ENCODE measurements at places on chromosomes 11 and 22.

DNA sequence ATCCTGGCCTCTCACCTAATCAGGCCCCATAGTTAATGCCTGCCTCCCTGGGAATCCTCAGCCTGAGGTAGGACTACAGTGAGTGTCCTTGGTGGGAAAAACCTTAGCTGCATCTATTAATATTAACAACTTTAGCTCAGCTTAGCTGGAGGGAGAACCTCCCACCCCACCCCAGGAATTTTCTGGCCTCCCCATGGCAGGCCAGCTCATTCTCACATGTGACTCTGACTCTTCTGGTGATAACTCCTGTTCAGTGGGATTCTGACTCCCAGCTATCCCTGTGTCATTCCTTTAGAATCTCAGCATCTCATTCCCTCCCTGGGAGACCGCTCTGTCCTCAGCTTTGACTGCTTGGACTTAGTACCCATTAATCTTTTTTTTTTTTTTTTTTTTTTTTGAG is 14.5 kb downstream of the ART5 start:
- DNase-seq = no peak

GRCh38 chr11:15119826-15120225 is 5.1 kb downstream of the INSC start:
- DNase-seq = no peak

DNA sequence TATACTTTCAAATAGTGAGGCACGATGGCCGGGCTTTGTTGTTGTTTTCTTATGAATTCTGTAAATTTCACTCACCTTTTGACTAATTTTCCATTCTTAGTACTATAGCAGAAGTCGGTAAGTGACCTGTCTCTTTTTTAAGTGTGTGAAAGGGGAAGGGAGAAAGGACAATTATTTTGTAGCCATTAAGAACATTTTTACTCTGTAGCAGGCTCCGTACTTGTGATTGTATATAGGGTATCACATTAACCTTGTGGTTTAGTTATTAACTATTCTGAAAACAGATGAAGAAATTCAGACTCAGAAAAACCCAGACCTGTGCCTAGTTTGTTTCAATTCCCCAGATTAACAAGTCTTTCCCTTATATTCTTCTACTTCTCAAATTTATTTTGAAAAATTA is 78.7 kb downstream of the CASP12 start:
- no peak for DNase-seq

GRCh38 chr22:19634226-19634975 is 79.9 kb upstream of the SEPTIN5 start:
- DNase-seq = no peak

DNA sequence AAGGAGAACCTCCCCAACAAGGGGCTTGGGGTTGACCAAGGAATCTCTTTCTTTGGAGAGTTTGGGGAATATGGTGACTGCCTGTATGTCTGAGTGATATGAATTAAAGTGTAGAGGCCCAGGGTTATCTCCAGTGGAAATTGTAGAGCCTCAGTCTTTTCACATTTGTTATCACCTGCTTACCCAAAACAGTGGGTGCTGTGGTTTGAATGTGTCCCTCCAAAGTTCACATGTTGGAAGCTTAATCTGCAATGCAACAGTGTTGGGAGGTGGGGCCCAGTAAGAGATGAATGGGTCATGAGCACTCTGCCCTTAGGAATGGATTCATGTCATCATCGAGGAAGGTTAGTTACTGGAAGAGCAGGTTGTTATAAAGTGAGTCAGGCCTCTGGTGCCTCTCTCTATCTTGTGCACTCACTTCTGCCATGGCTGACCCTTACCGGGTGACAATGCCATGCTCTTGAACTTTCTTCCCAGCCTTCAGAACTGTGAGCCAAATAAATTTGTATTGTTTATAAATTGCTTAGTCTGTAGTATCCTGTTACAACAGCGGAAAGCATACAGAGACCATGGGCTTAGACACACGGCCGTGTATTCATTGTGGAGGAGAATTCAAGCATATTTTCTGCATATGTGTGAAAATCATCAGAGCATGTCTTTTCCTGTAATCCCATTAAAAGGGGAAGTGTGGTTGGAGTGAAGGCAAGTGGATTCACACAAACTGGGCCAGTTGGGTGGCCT is 114.1 kb upstream of the TBCEL start:
- DNase-seq = no peak

DNA sequence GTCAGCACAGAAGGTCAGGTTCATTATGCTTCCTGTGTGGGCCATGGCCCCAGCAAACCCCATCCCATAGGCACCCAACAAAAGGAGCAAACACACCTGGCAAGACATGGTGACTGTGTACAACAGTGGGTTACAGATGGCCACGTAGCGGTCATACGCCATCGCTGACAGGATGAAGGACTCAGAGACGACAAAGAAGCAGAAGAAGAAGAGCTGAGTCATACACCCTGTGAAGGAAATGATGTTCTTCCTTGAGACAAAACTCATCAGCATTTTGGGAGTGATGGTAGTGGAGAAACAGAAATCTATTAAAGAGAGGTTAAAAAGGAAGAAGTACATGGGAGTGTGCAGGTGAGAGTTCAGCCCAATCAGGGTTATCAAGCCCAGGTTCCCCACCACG is 309 bp downstream of the OR8B12 start:
- DNase-seq = no peak

DNA sequence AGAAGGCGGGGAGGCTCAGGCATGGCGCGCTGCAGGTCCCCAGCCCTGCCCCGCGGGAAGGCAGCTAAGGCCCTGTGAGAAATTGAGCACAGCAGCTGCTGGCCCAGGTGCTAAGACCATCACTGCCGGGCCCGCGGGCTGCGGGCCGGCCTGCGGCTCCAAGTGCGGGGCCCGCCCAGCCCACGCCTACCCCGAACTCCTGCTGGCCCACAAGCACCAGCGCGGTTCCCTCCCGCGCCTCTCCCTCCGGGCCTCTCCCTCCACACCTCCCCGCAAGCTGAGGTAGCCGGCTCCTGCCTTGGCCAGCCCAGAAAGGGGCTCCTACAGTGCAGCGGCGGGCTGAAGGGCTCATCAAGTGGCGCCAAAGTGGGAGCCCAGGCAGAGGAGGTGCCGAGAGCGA is 4.6 kb upstream of the RDX start:
- DNase-seq = no peak

GRCh38 chr22:39717099-39717498 is 146.5 kb downstream of the CACNA1I start:
- no peak for DNase-seq

- no peak for DNase-seq
Measured at GRCh38 chr22:41469218-41469851, 418 bp downstream of the ACO2 start.

- no peak for DNase-seq
Measured at GRCh38 chr11:34745195-34745594, 124.3 kb downstream of the EHF start.

DNA sequence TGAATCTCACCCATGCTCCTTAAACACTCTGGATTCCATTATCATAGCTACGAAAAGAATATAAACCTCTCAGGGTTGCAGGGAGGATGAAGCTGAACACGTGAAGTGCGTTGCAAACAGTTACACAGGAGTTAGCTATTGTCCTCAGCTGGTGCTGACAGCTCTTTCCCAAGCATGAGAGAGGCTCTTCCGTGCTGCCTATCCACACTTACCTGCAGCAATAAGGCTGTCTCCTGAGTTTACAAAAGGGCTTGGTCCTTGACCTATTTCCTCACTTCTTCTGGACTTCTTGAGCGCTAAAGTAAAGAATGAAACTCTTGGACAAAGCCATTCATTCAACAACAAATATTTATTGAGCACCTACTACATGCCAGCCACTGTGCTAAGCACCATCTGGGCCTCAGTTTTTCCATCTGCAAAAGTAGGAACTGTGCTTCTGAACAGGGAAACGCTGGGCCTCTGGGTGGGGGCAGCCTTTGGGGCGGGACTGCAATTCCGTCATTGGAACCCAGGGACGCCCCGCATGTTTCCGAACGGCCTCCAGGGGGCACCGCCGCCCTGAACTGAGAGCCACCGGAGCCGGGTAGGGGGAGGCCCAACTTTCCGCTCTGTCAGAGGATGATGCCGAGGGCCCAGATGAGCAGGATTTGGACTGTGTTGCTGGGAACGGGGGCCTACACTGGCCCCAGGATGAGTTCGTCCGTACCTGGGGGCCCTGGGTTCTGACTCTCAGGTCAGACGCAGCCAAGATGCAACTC is 651 bp upstream of the ARL2 start:
- peak; percentile 94 for DNase-seq

GRCh38 chr11:75873417-75874221 is 58.6 kb downstream of the UVRAG start:
- DNase-seq = no peak

Measured in urothelium cell line (cell line).